ENCODE measurements at places on chromosomes 2 and 18. TPM values are rescaled to one million over a fixed set of nuclear protein-coding genes. Genes with fewer than 3 reads are reported as not detected.

KCNG2 gene
- not detected for polyA plus RNA-seq

SIX3 gene
- not detected for polyA plus RNA-seq

CD302 gene
- polyA plus RNA-seq, result 0.60 TPM

SPOPL gene
- 2.7 TPM for polyA plus RNA-seq

EMILIN2 gene
- 0.82 TPM for polyA plus RNA-seq

NAT8 gene
- polyA plus RNA-seq, result not detected

OTOS gene
- polyA plus RNA-seq, result not detected

SCYGR6 gene
- polyA plus RNA-seq, result not detected

CDH19 gene
- not detected for polyA plus RNA-seq

COX7A2L gene
- polyA plus RNA-seq, result 116 TPM

LRRC30 gene
- polyA plus RNA-seq, result not detected

RAB12 gene
- polyA plus RNA-seq, result 27.2 TPM

FIGN gene
- 0.57 TPM for polyA plus RNA-seq

CROCC2 gene
- polyA plus RNA-seq, result not detected

EFHD1 gene
- polyA plus RNA-seq, result not detected

CCNYL1 gene
- polyA plus RNA-seq, result 12.9 TPM

TUBA3E gene
- not detected for polyA plus RNA-seq

DLGAP1 gene
- not detected for polyA plus RNA-seq

MC5R gene
- not detected for polyA plus RNA-seq

CYP27A1 gene
- polyA plus RNA-seq, result 0.58 TPM

MSTN gene
- polyA plus RNA-seq, result not detected

AQP12A gene
- not detected for polyA plus RNA-seq

MROH2A gene
- polyA plus RNA-seq, result 0.11 TPM

CDH7 gene
- not detected for polyA plus RNA-seq

LOXHD1 gene
- not detected for polyA plus RNA-seq

MYOM1 gene
- polyA plus RNA-seq, result 0.10 TPM

ALPG gene
- not detected for polyA plus RNA-seq

RIT2 gene
- not detected for polyA plus RNA-seq

COL3A1 gene
- 0.06 TPM for polyA plus RNA-seq

CXCR2 gene
- 0.18 TPM for polyA plus RNA-seq

SLC4A3 gene
- polyA plus RNA-seq, result 10.8 TPM

TDRD15 gene
- polyA plus RNA-seq, result not detected

CIB4 gene
- polyA plus RNA-seq, result not detected

ARHGEF33 gene
- polyA plus RNA-seq, result 0.34 TPM

COLEC12 gene
- not detected for polyA plus RNA-seq

ARHGAP25 gene
- 15.7 TPM for polyA plus RNA-seq

POTEC gene
- not detected for polyA plus RNA-seq

CDCA7 gene
- polyA plus RNA-seq, result 28.1 TPM

MDH1B gene
- polyA plus RNA-seq, result 0.26 TPM

SERPINB7 gene
- 127 TPM for polyA plus RNA-seq

FAM237A gene
- not detected for polyA plus RNA-seq

LBH gene
- polyA plus RNA-seq, result 0.26 TPM

ATG4B gene
- polyA plus RNA-seq, result 53.9 TPM
